AG10803 (cell line): ENCODE measurements at places on chromosomes 1 and 21.

- DNase-seq = no peak
These were observed 350.6 kb upstream of the RUNX1 start for GRCh38 chr21:35399706-35400105.

DNA sequence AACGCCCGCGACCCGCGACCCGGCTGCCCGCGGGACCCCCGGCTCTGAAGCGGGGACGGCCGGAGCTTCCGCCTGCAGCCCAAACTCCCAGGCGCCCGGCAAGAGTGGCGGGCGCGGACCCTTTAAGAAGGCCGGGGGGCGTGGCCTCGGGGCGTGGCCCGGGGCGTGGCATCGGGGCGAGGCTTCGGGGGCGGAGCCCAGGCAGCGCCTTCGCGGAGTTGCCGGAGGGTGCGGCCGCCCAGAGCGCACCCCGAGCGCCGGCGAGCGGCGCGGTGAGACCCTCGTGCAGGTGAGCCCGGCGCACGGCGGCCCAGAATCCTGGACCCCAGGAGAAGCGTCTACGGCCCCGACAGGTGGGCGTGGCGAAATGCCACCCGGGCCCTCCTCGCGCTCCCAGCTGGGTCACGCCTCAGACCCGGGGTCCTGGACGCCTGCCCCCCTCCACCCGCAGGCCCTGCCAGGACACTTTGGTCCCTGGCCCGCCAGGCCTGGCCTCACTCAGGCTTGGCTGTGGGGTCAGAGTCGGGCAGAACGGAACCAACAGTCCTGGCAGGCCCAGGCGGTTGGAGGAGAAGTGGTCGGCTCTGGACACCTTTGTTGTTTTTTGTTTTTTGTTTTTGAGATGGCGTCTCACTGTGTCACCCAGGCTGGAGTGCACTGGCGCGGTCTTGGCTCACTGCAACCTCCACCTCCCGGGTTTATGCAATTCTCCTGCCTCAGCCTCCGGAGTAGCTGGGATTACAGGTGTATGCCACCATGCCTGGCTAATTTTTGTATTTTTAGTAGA is 14.4 kb downstream of the RNF223 start:
- DNase-seq = peak; percentile 66

DNA sequence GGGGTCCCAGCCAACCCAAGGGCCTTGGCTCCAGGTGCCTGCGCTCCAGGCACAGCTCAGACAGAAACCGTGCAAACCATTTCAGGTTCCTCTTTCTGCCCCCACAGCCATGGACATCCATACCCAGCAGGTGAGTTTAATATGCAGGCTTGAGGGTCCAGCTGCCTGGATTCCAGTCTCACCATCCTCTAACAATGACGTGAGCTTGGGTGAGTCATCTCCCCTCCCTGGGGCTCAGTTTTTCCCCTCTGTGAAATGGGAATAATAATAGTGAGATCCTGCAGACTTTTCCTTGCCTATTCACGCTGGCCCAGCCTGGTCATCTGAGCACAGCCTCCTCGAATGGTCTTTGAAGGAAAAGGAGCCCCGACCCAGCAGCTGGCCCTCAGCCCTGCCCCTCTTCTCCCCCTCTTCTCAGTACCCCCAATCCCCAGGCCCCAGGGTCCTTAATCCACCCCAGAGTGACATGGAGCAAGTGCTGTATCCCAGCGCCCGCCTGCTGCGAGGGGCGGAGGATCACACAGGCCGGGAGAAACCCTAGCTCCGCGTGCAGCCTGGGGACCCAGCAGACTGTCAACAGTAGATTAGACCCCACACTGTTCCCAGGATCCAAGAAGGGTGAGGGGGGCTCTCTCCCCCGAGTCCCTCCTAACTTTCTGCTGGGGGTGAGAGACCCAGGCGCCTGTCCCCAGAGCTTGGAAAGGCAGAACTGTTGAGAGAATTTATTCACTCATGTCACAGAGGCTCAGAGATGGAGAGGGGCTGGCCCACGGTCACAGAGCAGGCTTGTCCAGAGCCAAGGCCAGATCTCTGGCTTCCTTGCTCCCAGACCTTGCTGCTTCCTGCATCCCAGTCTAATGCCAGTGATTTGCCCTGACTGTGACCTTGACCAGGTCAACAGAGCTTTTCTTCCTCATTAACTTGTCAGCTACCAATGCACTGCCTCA is 49.2 kb downstream of the TAS1R2 start:
- DNase-seq = no peak

DNA sequence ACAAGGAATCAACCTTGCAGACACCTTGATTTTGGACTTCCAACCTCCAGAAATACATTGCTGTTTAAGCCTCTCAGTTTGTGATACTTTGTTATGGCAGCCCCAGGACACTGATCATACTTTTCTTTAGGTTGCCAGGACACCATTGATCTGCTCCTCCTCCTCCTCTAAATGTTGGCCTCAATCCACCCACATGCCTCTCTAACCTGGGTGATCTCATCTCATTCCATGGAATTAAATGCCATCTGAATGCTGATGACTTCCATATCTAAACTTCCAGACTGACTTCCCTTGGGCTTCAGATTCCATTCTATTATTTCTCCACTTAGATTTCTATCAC is 7.4 kb upstream of the PPP1R15B start:
- peak; percentile 68 for DNase-seq

- DNase-seq = no peak
These were observed 7.3 kb upstream of the TEDDM1 start for GRCh38 chr1:182407724-182408123.

DNA sequence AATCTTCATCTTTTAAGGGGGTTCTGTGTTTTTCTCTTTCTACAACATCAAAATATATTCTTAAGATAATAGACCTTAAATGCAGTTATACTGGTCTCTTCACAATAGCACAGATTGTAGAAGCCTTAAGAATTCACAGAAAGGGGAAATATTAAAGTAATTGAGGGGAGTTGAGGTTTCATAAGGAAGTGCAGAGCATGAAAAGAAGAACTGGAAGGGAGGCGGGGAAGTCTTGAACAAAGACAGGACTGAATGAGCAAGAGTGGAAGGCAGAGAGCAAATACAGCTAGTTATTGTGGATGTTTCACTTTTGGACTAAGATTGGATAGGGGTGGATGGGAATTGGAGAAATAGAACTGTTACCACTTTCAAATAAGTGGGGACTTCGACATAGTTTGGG is 67.7 kb downstream of the PTGER3 start:
- DNase-seq = no peak

- peak; percentile 74 for DNase-seq
These were observed 42.6 kb upstream of the SRSF10 start for GRCh38 chr1:24022581-24023361.

- DNase-seq = no peak
These were observed 40.5 kb downstream of the AMY1C start for GRCh38 chr1:103790172-103790571.

DNA sequence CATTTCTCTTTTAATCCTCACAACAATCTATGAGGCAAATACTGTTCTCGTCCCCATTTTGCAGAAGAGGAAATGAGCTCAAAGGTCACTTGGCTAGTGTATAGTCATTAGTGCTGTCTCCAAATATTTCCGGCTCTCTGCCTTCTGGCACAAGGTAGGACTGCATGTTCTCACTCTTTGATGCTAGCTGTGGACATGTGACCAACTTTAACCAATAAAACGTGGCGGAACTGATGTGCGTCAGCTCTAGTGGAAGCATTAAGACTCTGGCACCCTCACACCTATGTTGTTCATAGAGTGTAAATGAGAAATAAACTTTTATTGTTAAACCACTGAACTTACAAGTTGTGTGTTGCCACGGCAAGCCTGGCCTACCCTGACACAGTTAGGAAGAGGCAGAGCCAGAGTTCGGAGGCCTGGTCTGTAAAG is 5.0 kb upstream of the KIF21B start:
- no peak for DNase-seq

- DNase-seq = no peak
These were observed 222.9 kb upstream of the SGIP1 start for GRCh38 chr1:66311092-66311491.

GRCh38 chr1:167198518-167199133 is 22.1 kb upstream of the POU2F1 start:
- no peak for DNase-seq

DNA sequence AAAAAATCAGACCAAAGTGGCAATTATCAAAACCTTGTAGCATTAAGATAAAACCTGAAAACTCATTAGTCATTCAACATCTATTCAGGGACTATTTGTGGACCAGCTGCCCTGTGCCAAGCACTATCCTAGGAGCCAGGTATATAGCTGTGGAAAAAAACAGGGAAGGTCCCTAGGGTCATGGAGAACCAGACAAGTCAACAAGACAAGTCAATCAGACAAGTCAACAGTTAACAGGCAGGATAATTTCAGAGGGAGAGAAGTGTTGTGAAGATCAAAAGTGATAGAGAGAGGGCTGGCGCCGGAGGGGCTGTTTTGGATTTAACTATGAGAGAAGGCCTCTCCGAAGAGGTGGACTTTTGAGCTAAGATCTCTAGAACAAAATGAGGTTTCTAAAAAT is 3.3 kb upstream of the ATP1A4 start:
- DNase-seq = no peak

DNA sequence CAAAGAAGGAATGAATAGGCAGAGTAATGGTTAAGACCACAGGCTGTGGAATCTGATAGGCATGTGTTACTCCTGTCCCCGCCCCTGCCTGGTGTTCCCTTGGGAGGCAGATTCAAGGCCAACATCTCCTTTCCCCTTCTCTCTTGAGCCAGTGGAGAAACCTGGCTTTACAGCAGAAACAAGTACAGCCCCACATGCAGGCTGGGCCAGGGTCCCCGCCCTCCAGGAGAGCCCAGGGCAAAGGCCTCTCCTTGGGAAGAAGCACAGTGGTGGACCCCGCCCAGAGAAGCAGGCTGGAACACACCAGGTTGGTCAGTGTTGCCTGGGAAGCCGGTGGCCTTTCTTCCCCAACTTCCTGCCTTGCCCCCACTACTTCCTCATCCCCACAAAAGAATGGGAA is 6.8 kb downstream of the C1orf167 start:
- peak; percentile 52 for DNase-seq

DNA sequence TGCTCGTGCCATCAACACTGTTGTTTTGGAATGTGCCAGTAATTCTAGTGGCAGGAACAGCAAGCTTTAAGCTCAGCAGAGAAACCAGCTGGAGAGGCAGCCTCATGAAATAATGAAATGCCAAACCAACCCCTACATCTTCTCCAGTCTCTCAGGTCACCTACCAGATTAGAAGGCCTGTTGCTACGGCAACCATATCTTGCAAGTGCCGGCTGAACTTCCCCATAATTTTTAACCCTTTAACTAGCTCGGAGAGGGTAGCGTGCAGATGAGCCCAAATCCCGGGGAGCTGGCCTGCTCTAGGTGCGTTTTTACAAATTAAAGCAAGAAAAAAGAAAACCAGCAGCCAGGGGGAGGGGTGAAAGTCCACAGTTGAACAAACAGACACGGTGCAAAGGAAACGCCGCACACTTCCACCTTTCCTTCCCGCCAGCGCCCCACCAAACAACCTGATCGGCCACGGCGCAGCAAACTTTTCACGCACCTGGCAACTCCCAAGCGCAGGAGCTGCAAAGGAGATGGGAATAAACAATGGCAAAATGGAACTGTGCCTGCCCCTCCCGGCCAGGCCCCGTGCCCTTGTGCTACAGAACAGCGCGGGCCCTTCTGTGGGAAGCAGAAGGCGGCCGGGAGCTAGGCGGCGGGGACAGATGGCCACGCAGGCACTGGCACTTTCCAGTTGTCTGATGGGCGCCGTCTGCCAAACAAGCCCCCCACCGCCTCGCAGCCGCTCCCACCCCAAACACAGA is 50.1 kb downstream of the SSBP3 start:
- no peak for DNase-seq

- no peak for DNase-seq
These were observed 433.1 kb downstream of the PCP4 start for GRCh38 chr21:40300300-40300699.

- no peak for DNase-seq
These were observed 14.6 kb downstream of the EPHX1 start for GRCh38 chr1:225824533-225824941.

DNA sequence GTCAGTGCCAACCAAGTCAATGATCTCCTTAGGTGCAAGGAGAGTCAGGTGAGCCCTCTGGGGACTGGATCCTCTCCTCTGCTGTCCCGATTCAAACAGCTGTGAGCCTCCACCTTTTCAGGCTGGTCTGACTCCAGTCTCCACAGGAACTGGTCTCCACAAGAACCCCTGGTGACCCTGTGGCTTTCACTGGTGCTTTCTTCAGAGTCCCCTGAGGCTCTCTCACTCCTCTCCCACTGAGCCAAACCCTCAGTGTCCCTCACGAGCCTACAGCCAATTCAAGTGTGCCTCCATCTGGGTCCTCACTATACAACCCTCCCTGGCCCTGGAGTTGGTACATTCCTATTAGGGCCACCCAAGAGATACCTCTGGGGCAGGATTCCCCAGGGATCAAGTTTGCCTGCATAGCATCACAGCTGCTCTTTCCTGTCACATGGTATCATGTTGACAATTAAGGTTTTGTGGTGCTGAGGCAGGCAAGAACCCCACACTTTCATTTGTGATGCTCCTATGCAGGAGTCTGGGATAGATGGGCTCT is 5.2 kb upstream of the NGF start:
- no peak for DNase-seq

DNA sequence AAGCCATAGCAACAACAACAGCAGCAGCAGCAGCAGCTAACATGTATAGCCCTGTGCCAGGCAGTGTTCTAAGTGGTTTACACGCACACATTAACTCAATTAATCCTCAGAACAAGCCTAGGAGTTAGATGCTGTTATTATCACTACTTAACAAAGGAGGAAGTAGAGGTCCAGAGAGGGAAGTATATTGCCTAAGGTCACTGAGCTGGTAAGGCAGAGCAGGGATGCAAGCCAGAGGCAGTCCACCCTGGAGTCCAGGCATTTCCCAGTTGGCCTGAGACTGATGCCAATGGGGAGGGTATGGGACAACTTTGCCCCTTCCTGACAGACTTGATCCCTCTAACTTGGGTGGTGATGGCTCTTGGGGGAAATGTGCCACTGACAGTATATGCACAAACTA is 6.8 kb downstream of the CDC14A start:
- no peak for DNase-seq
